ENCODE measurements at places on chromosomes 12 and 14.
A peak's percentile ranks its signal among the peaks of the same experiment; 100 is the strongest.

GRCh38 chr12:124861898-124862676, 1.6 kb downstream of the SCARB1 start:
- no peak for DNase-seq

DNA sequence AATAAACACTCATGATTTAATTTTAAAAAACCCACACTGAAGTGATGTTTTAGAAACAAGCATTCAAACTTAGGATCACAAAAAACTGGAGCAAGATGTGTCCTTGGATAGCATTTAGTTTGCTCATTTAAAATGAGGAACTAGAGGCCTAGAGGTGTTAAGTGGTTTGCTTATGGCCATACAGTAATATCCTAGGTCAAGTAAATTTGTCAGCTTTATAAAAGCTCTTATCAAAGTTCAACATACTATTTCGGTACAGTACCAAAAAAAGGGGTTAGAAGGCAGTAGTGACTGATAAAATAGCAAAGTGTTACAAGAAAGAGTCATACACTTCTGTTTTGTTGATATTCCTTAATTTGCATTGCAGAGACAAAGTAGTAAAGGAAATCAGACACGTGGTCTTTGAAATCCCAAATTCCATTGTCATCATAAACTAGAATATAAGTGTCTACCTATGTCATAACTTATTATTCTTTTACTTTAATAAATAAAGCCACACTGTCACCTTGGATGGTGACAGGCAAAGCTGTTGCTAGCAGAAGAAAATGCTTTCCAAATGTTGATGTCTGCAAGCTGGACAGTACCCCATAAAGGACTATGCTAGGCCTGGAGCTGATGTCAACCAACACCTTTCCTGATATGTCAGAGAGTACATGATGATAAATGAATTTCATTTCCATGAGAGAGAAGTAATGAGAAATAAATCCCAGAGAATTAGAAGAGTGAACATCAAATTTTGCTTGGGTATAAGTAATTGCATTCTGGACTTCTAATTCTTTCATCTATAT, 17.6 kb upstream of the SRP54 start:
- DNase-seq: no peak

DNA sequence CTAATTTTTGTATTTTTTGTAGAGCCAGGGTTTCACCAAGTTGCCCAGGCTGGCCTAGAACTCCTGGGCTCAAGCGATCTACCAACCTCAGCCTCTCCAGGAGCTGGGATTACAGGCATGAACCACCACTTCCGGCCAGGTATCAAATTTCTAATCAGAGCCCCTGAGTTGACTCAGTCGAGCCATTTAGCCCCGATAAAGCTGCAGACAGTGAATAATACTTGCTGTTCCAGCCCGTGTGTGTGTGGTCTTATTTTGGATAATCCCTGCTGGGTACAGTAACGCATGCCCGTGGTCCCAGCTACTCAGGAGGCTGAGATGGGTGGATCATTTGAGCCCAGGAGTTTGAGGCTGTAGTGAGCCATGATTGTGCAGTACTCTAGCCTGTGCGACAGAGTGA, 57.0 kb downstream of the TEAD4 start:
- DNase-seq: no peak

GRCh38 chr14:77369285-77369684, 7.6 kb downstream of the TMED8 start:
- no peak for DNase-seq

GRCh38 chr14:88346048-88346639, 23.1 kb upstream of the KCNK10 start:
- no peak for DNase-seq

DNA sequence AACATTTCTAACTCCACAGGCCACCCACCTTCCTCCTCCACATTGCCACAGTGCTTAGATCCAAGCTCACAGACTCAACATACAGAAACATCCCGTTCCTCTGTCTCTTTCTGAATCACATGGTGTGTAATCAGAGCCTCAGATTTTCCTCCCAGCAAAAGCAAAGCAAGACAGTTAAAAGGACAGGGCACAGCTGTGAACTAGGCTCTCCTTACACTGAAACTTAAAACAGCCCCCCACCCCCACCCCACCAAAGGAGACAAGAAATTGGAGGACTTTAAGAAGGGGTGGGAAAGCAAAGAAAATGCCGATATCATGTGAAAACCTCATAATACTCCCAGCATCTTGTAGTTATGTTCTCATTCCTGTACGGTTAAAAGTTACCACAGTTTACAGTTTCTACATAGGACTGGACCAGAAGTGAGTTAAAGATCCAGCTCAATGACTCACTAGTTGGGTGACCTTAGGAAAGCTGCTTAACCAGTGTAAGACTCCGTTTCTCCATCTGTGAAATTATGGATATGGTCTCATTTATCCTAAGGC, 4.8 kb downstream of the YBX3 start:
- no peak for DNase-seq

DNA sequence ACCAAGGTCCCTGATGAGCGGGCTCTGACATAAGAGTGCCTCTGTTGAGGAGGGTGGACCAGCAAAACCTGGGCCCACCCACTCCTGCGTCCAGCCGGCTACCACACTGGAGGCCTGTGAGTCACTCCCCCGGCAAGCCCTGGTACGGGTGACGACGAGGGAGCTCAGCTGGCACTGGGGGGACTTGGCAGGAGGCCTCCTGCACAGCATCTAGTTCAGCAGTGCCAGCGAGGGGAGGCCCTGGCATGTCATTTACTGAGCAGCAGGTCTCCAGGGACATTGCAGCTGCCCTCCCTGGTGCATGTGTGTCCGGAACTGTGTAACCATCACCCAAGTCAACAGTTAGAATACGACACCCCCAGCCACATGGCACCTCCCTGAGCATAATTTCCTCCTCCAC, 24.4 kb downstream of the CD9 start:
- no peak for DNase-seq

DNA sequence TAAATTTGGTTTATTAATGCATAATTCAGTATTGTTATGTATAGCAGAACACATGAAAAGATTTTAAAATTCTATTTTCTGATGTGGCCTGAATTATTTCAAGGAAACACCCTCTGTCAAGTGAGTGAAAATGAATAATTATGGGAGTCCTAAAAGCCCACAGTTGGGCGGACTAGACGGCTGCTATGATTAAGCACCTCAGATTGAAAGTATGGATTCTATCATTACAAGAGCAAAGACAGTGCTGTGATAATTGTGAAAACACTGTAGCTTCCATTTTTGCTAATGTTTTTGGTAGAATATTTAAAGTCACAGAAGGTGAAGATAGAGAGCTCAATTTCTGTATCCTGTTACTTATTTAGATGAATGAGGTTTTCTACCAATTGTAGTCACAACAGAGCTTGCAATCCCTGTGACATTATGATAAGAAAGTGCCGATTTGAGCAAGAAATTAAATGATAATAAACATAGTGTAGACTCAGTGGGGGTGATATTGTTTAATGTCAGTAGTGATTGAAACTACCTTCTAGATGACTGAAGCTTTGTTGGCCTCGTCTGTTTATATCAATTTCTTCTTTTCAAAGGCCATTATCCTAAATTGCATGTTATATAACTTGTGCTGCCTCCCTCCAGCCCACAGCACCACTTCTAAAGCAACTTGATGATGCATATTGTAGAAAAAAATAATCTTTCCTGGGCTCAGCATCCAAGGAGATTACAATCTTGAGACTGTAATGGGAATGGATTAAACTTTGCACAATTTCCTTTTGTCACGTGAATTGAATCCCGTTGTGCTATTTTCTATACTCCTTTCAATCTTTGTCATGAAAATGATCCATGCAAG, 359.8 kb downstream of the BTG1 start:
- DNase-seq: no peak

GRCh38 chr14:24692382-24693352, 58.7 kb upstream of the GZMB start:
- peak; percentile 95 for DNase-seq

Measured in T-helper 2 cell (primary cell).